ENCODE measurements at places on chromosomes 3 and 15.
A peak's percentile ranks its signal among the peaks of the same experiment; 100 is the strongest.

- peak; percentile 79 for DNase-seq
Observed at GRCh38 chr3:22713936-22714335, 489.2 kb upstream of the UBE2E2 start.

GRCh38 chr15:35705884-35706585, 160.1 kb upstream of the DPH6 start:
- no peak for DNase-seq

DNA sequence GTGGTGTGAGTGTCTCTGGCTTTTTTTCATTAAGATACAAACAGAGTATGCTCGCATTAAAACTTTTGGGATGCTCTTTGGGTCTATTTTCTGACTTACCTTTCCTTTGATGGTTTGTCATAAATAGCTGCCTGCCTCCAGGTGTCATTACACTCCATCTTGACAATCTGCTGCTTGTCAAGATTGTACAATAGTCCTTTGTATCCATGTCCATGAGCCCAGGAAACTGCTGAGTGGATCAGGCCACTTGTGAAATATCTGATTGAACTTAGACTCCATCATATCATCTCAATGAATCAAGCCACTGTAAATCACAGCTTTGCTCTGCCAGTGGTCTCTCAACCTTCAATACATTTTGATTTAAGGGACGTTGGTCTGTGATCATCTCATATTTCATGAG, 135.2 kb downstream of the ECT2 start:
- no peak for DNase-seq

DNA sequence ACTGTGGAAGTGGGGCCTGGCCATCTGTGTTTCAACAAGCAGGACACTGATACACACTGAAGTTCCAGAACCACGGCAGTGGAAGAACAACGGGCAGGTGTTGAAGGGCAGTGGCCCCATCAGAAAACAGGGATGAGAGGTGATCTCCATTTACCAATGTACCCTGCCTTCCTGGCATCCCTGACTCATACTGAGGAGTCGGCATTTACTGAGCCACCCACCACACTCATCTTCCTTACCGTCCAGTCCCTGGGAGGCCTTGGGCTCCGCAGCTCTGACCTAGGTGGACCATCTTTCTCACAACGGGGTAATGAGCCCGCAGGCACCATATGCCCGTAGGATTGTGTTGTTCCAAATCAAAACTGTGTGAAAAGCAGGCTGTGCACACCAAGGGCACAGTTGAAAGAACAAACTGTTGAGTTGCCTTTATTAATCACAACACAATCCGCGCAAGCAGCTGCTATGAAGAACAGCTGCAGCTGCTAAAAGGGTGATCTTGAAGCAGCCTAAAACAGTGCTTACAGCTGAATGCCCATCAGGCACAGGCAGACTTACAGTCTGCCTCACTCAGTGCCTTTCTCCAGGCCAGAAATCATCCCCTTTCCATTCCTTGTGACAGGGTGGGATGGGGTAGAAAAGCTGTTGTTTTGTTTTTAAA, 12.9 kb downstream of the MB21D2 start:
- DNase-seq, result no peak

DNA sequence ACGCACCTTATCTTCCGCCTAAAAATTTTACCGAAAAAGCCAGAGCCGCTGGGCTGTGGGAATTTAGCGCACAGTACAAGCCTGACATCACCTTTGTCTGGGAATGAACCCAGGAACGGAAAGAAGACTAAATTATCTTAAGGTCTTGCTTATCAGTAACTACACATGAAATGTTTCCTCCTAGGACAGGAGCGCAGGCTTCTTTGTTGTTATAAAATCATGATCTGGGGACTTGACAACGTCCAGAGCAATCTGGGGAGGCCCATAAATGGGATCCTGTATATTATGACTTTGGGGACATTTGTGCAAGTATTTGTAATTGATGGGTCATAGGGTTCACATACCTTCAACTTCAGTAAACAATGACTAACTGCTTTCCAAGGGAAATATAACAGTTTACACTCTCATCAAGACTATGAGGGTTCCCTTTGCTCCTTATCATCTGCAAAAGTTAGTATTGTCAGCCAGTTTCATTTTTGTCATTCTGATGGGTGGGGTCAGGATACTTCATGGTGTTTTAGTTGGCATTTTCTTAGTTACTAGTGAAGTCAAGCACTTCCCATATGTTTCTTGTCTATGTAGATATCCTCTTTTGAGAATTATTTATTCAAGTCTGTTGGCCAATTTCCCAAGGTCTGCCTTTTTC, 213.9 kb upstream of the PFN2 start:
- peak; percentile 50 for DNase-seq

DNA sequence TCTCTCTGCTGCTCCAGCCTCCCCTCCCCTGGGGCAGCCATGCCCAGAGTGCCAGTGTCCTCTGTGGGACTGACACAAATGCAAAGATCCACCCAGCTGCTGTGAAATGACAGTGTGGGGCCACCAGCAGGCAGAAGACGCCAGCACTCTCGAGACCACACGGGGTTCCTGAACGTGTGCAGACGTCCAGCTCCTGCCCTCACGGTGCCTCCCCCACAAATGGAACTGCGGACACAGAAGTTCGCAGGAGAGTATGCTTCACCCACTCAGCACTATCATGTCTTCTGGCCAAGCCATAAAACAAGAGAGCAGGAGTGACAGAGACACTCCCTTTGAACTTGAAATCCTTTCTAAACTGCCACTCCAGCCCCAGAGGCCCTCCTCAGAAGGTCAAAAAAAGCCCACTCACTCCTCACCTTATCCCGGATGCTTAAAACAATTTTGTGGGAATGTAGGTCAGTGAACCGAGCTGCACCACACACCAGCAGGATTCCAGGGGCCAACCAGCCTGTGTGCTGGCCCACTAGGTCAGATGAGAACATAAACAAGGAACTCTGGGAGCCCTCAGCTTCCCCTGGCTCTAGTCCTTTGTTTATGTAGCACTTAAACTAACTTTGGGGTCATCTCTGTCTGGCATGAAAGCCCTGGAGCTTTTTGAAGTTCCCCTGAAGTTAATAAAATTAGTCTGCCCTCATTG, 112.6 kb downstream of the DNAJB8 start:
- peak; percentile 46 for DNase-seq

DNA sequence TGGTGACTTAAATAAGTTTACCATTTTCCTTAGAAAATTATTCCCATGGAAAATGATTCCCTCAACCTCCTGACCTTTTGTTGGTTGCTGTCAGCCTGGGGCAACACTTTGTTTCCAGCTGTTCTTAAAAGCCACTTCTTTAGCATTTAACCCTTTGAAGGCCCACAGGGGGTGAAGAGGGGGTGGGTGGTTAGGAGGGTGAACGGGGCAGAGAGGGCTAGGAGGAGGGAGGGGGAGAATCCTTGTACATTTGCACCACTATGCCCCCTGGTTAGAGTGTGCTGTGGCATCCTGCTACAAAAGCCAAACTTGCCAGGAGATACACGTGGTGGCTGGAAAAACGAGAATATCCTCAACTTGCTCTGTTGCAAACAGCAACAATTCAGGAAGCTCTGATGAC, 273.2 kb upstream of the RGMA start:
- no peak for DNase-seq

GRCh38 chr3:168112894-168113293, 17.2 kb upstream of the GOLIM4 start:
- no peak for DNase-seq

GRCh38 chr3:195591852-195592251, 8.1 kb upstream of the APOD start:
- DNase-seq, result peak; percentile 42

DNA sequence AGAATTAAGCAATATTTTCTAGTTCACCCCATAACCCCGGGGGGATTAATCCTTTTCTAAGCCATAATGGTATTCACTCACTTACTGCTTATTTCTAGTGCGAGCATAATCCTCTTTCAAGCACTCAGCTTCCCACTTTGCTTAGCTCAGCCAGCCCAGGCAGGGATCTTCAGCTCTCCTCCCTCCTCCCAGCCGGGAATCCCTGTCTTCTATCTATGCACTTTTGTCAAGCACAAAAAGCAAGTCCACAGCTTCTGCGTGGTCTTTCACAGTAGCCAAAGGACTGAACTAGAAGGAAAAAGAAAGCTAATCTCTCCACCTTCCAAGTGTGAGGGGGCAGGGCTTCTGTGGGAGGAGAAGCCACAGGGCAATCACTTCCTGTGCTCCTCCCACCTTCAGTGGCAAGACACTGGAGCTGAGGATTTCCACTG, 62.8 kb downstream of the PEX5L start:
- no peak for DNase-seq

DNA sequence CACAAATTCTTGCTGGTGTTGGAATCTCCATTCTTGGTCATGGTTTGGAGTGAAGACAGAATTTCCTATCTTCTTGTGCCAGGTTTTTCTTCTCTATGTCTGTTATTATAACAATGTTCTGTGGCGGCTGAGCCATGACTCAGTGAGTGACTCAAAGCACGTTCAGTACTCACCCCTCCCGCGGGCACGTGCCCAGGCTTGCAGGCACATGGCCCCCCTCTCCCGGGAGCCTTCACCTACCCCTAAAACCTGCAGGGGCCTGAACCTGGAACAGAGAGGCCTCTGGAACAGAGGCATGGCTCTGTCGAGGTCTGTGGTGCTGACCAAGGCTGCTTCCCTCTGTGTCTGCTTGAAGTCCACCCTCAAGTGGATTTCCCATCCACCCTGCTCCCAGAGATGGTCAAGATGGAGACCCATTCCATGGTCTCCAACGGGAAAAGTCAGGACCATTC, 27.6 kb downstream of the PLXNB1 start:
- peak; percentile 89 for DNase-seq

GRCh38 chr3:183958226-183958625, 59.5 kb downstream of the ABCC5 start:
- DNase-seq, result no peak

DNA sequence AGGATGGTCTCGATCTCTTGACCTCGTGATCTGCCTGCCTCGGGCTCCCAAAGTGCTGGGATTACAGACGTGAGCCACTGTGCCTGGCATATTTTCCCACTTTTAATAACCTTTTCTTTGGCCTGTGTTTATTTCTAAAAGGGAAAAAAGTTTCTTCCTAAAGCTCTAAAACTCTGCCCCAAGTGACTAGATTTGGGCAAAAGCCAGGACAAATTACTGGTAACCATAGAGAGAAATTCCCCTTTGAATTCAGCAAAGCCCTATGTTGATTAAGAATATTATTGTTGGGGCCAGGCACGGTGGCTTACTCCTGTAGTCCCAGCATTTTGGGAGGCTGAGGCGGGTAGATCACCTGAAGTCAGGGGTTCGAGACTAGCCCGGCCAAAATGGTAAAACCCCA, 11.5 kb upstream of the TRPM7 start:
- peak; percentile 40 for DNase-seq

GRCh38 chr3:8980756-8981257, 17.5 kb upstream of the RAD18 start:
- DNase-seq, result no peak

DNA sequence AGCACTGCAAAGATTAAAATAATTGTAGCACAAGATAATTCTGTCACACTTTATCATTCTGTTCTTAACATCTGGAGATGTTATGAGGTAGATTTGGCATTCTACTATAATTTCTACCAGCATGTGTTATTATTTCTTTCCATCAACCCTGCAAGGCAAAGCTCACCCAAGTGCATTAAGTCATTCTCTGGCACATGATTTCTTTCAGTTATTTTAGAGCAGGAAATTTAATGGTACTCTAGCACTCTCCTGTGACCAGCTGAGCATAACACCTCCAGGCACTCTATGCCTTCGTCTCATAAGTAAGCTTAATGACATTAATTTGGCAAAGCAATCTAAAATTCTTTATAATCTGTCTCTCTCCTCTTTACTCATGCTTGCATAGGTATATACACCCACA, 300.2 kb upstream of the GPR149 start:
- peak; percentile 4 for DNase-seq

- DNase-seq, result peak; percentile 67
Observed at GRCh38 chr3:66394753-66395249, 106.0 kb downstream of the LRIG1 start.

DNA sequence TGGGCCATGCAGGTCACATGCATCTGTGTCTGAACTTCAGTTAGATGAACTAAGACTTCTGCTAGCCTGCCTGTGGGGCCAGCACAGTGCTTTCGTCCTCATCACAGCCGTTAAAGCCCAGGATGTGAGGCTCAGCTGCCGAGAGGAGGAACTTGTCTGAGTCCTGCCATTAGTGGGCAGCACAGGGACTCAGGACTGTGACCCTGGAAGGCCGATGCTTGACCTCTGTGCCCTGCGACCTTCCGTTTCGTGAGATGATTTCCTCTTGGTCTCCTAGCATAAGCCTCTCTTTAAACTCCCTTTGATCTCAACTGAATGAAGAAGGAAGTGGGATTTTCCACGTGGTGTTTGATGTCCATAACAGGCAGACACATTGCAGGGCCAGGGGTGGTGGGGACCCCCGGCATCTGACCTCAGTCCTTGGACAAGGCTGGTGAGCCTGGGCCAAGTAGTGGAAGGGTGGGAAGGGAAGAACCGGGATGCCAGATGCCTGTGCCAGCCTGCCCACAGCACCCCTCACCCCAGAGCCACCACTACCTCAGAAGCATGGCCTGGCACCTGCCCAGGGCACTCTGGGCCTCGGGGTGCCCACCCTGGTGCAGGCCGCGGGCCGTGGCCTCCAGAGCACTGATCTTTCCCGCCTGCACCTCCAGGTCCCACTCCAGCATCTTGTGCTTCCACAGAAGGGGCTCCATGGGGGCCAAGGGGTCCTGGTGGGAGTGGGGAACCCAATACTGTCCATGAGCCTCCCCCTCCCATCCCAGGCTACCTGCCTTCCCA, 21.6 kb downstream of the PLA2G4B start:
- DNase-seq, result no peak

GRCh38 chr3:143535994-143536784, 312.1 kb downstream of the SLC9A9 start:
- DNase-seq, result peak; percentile 31

DNA sequence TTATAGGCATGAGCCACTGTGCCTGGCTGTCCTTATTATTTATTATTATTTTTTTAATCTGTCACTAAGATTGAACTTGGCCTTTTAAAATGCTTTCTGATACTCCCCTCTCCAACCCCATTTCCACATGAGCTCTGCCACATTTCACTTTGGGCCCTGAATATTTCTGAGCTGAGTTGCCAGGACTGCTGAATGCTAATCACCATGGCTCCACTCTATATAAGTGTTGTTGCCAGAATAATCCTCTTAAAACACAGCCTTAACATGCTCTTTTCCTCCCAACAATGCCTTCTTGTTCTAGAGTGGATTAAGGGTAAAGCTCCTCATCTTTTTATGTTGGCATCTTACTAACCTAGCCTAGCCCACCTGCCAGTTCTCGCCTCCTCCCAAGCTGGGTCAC, 124.4 kb downstream of the PDZRN3 start:
- DNase-seq, result peak; percentile 30

- DNase-seq, result peak; percentile 57
Observed at GRCh38 chr3:170644711-170645110, 58.8 kb upstream of the SLC7A14 start.
